NCI-H1436 (cell line): ENCODE measurements at places on chromosomes 16 and 17.

DNA sequence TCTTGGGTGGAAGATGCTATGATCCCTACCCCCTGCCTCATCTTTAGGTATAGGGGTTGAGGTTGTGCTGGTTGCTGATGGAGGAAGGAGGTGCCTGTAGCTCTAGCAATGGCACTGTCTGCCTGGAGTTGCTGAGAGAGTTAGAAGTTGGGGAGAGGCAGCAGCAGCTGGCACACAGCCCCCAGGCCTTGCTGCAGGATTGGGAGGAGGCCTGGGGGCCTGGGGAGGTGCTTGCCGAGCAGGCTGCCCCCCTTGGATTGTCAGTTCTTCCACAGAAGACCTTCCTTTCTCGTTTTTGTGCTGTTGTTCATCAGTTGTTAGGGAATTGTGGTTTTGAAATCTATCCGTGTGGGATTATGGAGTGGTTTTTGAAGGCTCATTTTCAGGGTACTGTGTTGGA lies 52.9 kb downstream of the SEC14L1 start:
- no peak for DNase-seq

DNA sequence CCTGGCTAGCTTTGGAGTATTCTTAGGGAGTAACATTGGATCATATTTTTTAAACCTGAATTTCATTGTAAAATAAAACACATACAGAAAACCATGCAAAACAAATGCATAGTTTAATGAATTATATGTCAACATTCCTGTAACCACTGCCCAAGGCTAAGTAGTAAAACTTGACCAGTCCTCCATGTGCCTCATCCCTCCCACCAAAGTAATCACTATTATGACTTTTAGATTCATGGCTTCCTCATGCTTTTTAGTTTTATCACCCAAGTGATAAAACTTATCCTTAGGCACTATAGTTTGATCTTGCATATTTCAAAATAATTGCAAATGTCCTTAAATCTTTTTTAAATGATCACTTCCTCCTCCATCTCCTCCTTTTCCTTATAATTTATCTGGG lies 20.4 kb downstream of the PRKCA start:
- DNase-seq: no peak

GRCh38 chr17:43830510-43831140 lies 2.3 kb downstream of the MPP3 start:
- no peak for DNase-seq

DNA sequence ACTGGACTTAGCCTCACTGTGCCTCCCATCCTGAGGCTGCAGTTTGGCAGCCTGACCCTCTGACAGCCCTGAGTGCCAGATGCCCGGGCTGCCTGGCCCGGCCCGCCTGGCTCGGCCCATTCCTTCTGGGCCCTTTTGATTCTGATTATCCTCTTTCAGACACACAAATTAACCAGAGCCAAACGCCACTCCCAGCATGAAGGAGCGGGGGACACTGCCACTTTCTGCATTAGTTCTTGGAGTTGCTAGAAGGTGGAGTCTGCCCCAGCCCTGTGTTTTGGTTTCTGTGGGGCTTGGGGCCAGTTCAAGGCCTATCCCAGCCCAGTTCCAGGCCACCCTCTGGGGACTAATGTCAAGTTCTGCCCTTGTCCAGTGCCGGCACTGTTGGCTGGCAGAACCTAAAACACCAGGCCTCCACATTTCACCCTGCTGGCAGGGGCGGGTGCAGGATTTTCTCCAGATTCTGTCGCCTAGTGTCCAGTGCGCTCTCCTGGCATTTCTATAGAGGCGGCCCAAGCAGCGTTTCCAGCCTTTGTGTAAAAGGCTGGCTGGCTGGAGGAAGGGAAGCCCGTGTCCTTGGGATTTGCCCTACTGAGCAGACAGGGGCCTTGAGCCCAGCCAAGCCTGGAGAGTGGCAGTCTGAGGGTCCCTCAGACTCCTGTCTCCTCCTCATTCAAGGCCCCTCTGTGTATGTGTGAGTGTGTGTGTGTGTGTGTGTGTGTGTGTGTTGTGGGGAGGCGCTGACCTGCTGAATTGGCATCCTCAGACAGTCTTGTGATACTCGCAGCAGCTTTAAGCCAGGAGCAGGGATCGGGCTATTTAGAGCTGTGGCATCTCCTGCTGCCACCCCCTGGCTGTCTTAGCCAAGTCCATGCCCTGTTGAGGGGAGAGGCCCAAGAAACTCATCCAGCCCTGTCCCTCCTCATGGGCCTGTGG lies 21.4 kb downstream of the PLCD3 start:
- DNase-seq: no peak

GRCh38 chr16:66444049-66444481 lies 17.0 kb downstream of the BEAN1 start:
- DNase-seq: no peak

DNA sequence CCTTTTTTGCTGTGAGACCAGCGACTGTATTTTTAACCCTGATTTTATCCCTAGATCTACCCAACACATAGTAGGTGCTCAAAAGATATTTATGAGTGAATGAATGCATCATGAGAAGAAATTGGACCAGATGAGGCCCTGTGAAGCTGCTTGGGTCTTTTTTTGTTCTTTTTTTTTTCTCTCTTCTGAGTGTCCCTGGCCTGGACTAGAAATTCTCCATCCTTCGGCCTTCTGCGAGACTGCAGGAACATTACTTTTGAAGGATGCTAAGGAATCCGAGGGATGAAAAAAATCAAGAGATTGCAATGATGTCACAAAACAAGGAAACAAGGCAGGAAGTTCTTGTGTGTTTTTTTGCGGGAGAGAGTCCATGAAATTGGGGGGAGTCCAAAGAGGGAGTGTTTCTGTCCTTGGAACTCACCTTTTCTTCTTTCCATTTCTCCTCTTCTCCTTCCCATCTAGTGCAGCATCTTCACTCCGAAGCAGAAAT lies 560 bp upstream of the RUSF1 start:
- no peak for DNase-seq

DNA sequence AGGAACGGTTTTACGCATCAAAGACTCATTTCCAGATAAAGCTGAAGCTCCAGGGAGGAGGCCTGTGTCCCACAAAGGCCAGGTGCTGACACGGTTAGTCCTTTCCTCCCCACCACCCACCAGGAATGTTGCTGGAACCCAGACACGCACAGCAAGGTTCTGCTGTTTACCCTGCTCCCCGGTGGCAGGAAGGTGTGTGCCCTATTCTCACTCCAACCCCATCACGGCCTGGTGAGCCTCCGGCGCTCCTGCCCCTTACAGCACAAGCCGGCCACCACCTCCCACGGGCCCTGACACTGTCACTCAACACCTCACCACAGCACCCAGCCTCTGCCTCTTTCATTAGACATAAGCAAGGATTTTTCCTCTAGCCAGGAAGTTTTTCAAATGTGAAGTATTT lies 47.8 kb downstream of the ANKRD11 start:
- no peak for DNase-seq

DNA sequence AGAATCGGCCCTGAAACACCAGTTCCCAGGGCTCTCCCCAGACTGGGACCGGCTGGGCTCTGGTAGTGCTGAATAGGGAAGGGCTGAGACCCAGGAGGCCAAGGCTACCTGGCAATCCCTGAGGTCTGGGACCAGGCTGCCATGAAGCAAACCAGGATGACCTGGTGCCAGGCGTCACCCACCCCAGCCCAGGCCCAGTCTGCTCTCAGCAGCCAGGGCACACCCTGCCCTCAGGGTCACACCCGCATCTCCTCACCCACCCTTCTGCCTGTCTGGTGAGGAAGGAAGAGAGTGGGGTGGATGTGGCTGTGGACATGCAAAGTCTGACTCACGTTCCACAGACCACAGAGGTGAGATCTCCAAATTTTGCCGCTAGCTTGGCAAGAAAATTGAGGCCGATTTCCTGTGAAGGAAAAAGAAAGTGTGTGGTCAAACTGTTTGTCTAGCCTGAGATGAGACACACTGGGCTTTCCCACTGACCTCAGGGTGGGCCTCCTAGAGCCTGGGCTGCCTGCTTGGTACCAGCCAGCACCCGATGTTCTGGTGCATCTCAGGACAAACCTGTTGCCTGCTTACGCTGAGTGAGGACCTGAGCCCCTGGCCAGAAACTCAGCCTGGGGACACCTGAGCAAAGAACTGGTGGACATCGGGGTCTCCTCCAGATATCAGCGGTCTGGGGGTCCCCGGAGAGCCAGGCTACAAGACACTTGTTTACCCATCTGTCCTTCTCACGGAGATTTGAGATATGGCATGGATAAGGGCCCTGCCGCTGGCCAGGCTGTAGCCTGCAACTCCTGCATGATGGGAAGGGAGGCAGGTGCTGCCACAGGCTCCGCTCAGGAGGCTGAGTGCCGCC lies 6.3 kb upstream of the RAB37 start:
- DNase-seq: no peak
